ENCODE measurements at places on chromosomes 16 and 17. TPM values are rescaled to one million over a fixed set of nuclear protein-coding genes. Genes with fewer than 3 reads are reported as not detected.
A peak's percentile ranks its signal among the peaks of the same experiment; 100 is the strongest.

GRCh38 chr17:79395066-79395465 lies 215.8 kb downstream of the RBFOX3 start:
- no peak for DNase-seq

DNA sequence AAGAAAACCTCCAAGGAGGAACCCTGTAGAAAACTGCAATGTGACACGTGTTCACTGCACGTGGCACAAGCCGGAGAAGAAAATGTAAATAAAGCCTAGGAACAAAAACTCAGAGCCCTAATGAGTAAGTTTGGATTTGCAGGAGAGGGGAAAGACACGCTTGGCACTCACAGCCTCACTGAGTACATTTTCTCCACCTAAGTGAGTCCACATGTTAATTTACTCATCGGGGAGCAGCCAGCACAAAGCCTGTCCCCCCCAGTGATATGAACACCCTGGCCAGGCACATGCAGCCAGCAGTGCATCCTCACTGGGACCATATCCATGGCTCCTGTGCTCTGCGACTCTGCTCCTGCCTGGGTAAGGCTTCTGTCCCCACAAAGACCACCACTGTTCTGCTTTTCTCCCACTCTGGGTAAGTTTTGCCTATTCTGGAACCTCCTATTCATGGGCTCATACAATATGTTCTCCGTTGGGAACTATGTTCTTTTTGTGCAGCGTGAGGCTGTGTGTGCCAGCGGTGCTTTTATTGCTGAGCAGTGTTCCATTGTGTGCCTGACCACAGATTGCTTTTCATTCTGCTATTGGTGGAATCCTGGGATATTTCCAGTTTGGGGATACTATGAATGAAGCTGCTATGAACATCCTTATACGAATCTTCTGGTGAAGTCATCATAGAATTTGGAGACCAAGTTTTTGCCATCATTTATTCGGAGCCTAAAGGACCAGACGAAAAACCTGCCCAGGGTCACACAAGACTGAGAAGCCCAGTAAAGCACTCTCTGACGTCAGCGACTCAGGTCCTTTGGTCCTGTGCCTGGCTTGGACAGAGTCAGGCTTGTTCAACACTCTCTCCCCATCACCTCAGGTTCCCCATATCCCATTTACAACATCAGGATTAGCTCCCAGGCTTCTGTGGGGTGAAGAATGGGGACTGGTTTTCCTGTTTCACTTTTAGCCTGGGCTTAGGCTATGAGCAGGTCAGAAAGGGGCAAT lies 53.3 kb downstream of the RNF112 start:
- no peak for DNase-seq

DNA sequence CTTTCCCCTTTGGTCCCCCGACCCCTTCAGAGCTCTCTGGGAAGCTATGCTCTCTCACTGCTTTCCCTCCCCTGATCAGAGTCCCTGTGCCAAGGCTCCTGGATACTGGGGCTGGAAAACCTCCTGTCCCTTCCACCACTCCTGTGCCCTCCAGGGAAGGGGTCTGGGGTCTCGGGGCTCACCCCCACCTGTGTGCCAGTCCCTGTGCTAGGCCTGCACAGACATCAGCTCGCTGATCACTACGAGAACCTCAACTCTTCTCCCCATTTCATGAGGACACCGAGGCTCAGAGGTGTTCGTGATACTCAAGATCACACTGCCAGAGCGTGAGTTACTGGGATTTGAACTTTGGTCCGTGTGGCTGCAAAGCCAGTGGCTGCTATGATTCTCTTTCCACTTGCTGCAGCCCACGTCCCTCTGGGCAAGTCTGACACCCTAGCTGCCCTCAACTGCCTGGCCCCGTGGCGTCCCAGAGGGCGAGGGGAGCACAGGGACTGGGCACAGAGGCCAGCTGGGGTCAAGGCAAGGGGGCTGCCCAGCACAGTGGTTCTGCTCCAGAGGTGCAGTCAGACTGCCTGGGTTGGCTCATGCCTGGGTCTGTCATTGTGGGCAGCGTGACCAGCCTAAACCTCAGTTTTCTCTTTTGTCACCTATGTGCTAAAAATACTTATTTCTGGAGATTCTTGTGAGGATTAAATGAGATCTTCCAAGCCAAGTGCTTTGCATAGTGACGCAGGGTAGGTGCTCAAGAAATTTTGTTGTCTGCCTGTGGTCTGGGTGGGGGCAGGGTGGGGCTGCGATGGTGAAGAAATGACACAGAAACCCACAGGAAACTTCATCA lies 43.8 kb upstream of the TOB1 start:
- peak; percentile 63 for DNase-seq

DNA sequence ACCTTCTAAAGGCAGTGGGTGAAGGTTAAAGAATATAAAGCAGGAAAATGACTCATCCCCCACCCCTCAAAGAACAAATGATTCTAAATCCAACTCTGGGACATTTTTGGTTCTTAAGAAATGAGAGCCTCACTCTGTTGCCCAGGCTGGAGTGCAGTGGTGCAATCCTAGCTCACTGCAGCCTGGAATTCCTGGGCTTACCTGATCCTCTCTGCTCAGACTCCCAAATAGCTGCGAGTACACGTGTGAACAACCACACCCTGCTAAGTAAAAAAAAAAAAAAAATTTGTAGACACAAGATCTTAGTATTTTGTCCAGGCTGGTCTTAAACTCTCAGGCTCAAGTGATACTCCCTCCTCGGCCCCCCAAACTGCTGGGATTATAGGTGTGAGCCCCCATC lies 298.8 kb upstream of the MAF start:
- no peak for DNase-seq

- peak; percentile 99 for DNase-seq
Observed at GRCh38 chr17:55285340-55286301, 20.9 kb downstream of the HLF start.

- no peak for DNase-seq
Observed at GRCh38 chr16:4869147-4869805, 22.0 kb downstream of the UBN1 start.

GRCh38 chr16:87032554-87032953 lies 284.6 kb downstream of the C16orf95 start:
- DNase-seq = no peak

GRCh38 chr17:66542129-66542966 lies 239.9 kb downstream of the PRKCA start:
- no peak for DNase-seq

RNF227 gene
- polyA plus RNA-seq = 0.79 TPM

CTRB1 gene
- polyA plus RNA-seq = 0.55 TPM

HOXB13 gene
- polyA plus RNA-seq = not detected

ATP2A1 gene
- polyA plus RNA-seq = 16.4 TPM

All from HepG2 (cell line).